ENCODE measurements at places on chromosomes 5 and 9.

DNA sequence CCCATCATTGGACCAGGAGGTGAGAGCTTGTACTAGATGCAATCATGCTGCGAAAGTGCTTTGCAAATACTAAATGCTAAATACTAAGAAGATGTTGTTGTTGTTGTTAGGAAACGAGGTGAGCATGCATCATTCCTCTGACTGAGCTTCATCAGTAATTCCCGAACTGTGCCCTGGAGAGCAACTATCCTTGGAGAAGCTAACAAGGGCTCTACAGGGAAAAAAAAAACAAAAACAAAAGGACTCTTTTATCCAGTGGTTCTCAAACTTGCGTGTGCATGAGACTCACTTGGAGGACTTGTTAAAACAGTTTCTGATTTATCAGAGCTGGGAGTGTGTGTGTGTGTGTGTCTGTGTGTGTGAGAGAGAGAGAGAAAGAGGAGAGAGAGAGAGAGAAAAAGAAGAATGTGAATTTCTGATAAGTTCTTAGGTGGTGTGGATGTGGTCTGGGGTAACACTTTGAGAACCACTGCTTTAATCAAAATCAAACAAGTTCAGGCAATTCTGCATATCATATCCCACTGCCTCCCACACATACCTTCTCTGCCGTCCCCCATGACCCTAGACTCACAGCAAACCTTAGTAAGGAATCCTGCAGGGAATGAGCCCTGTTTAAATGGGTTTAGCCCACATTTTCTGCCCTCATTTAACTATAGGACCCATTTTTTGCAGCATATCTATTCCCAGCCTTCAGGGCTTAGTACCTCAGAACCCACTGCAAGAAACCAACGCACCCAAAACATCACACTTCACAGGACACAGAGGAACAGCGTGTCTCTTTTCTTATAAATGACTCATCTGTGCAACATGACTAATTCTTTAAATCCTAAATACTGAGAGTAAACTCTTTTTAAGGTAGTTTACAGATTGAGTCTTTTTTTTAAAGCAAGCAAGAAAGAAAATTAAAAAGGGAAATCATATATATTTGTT is 48.9 kb downstream of the PDE6A start:
- DNase-seq, result no peak

- DNase-seq, result no peak
Measured at GRCh38 chr5:39013938-39014337, 60.3 kb downstream of the RICTOR start.

GRCh38 chr9:97299809-97300414 is 7.5 kb upstream of the CCDC180 start:
- DNase-seq, result no peak

DNA sequence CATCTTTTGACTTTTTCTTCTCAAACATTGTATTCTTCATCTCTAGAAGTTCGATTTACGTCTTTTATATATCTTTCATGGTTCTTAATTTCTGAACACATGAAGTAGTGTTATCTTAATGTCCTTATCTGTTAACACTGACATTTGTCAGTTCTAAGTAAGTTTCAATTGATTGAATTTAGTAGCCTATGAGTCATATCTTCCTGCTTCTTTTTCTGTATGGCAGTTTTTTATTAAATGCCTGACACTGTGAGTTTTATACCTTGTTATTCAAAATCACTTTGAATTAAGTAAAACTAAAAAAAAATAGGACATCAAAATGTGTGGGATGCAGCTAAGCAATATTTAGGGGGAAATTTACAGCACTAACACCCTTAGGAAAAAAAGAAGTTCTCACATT is 707.0 kb upstream of the ACO1 start:
- DNase-seq, result no peak

DNA sequence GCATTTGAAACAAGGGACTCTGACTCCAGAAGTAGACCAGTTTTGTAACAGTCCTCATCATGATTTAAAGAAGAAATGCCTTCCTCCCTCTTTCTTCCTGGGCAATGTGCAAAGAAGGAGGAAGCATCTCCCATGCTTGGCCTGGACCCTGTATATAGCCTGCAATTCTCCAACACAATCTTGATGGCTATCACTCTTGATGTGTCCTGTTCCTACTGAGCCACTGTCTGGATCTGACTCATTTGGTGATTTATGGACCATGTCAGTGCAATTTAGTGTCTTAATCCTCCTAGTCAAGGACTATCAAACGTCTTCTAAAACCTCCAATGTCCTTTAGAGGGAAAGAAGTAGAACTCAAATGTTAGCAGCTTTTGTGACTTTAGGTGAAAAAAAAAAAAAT is 697.3 kb downstream of the TLR4 start:
- no peak for DNase-seq

DNA sequence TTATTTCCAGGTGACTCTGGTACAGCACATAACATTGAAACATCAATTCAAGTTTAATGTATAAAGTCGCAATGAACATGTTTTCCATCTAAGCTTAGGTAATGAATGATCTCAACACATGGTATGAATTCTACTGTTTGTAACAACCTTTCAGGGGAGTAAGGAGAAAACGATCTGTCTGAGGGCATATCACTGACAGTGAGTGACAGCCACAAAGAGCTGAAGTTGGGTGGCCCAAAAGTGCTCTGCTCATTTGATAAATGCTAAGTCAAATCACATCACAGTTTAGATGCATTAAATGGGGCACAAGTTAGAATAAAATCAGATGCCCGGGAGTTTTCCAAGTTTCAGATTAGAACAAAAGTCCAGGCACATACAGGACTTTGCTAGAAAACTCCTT is 1.2 kb downstream of the FANCC start:
- DNase-seq, result no peak

- DNase-seq, result no peak
Measured at GRCh38 chr5:77231471-77232138, 21.1 kb downstream of the PDE8B start.

- DNase-seq, result no peak
Measured at GRCh38 chr9:6598249-6598725, 47.2 kb downstream of the GLDC start.
